H1 (cell line): ENCODE measurements at places on chromosomes 6 and 20.
A peak's percentile ranks its signal among the peaks of the same experiment; 100 is the strongest.

DNA sequence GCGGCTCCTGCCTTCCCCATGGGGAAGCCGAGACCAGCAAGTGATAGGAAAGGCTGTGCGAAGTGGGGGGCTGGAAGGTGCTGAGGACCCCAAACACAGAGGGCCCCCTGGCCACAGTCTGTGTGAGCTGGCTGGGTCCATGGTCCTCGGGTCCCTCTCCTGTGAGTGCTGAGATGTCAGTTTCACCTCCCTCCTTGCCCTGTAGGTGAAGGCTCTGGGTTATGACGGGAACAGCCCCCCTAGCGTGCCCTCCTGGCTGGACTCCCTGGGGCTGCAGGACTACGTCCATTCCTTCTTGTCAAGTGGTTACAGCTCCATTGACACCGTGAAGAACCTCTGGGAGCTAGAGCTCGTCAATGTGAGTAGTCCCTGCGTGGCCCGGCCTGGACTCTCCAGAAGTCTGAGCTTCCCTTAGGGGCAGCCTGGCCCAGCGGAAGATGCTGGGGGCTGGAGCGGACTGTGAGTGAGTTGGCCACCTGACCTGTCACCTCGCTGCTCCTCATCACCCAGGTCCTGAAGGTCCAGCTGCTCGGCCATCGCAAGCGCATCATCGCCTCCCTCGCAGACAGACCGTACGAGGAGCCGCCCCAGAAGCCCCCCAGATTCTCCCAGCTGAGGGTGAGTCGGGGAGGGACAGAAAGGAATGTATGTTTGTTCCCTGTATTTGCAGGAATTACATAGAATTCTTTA is 61.7 kb downstream of the TCP11 start:
- no peak for DNase-seq

DNA sequence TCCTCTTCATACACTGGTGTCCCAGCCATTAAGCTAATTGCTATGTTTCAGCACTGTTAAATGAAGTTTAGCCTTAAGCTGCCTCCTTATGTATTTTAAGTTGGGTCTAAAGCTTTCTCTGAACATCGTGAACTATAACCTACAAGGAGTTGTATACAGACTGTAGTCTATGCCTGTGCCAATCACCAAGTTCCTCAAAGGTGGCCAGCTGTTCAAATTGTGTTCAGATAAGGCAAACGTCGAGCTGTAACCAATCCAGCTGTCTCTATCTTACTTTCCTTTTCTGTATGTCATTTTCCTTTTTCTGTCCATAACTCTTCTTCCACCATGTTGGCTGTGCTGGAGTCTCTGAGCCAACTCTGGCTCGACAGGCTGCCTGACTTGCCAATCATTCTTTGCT is 199.6 kb downstream of the OGFRL1 start:
- no peak for DNase-seq

- DNase-seq: no peak
Measured at GRCh38 chr6:109239160-109239559, 143.1 kb downstream of the CD164 start.

GRCh38 chr20:60236613-60237012 is 278.4 kb downstream of the CDH26 start:
- no peak for DNase-seq

DNA sequence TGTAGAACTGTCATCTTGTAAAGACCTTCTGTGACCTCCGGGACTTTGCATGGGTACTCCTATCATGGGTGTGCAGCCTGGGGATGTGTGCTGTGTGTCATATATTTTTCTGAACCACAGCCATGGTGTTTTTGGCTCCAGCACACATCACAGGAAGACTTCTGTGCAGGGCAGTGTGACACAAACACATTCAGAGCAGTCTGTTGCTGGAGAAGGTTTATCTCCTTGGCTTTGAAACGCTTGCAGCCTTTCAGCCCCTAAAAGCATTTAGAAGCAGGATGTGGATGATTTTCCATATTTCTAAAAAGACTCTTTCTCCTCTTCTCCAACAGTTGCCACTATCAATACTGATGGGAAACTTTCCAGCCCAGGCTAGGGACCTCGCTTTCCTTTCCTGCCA is 221.6 kb upstream of the FOXA2 start:
- DNase-seq: no peak

DNA sequence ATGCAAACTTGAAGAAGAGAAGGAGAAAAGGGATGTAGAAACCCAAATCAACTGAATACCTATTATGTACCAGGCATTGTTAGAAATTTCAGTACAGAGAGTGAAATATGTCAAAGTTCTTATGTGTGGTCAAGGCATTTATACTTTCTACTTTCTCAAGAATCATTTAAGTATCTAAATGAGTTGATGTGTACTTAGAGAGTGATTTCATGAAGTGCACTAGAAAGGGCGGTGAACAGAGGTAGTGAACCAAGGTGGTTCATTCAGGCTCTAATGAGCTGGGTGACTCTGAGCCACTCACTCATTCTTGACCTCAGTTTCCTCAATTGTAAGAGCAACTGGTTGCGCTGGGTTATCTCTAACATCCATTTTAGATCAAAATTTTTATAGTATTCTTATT is 3.3 kb downstream of the PDE7B start:
- no peak for DNase-seq

DNA sequence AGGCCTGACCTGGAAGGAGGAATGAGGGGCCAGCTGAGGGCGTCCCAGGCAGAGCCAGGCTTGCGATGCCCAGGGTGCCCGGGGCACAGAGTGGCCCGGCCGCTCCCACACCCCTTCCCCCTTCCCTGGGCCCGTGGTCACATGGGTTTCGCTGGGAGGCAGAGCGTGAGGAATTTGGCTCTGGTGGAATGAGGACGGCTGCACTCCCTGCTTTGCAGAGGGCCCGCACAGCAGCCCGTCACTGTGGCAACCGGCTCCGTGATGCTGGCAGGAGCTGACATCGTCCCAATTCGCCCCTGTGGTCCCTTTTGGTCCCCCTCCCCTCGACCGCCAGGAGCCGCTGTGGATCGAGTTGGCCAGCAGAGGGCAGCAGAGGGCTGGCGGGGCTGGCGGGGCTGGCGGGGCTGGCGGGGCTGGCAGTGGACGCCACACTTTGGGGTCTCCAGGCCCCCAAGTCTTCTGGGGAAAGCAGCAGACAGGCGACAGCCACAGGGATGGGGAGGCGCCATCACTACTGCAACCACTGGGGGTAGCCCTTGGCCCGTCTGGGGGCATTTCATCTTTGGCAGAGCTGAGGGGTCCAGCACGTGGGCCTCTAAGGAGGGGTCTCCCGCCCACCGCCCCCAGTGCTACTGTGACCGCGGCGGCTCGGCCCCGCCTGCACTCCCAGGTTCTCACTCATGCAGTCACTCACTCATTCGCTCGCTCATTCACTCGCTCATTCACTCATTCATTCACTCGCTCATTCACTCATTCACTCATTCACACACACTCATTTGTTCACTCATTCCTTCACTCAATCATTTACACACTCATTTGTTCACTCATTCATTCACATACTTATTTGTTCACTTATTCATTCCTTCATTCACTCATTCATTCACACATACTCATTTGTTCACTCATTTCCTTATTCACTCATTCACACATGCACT is 49.7 kb upstream of the BHLHE23 start:
- DNase-seq: no peak

- no peak for DNase-seq
Measured at GRCh38 chr6:113047148-113047547, 700.0 kb downstream of the RFPL4B start.

DNA sequence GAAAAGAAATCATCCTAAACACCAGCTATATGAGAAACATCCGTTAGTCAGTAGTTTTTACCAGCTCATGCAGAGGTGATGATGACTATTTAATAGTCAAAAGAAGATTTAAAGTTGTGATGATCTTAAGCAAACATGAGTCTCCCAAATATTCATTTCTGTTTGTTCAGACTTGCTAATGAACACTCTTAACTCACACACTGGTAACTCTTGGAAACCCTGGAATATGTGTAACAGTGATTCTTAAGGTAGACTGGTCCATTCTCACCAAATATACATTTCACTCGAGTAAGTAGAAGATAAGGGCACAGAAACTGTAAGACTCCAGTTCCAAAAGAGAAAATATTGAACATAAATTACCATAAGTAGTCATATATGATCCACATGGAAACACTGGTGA is 29.1 kb downstream of the RSPO3 start:
- DNase-seq: no peak

DNA sequence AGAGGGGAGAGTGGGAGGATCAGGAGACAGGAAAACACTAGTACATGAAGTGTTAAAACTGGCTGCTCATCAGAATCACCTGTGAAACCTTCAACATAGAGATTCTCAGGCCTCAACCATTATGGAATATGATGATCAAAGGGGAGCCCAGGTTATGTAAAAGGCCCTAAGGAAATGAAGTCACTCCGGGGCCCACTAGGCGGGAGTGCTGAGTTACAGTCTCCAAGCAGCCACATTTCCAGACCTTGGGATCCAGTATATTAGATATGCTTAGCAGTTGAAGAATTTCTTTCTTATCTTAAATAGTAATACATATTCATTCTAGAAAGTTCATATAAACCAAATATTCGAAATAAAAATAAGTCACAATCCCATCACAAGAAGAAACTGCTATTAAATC is 476.3 kb downstream of the PRKN start:
- peak; percentile 3 for DNase-seq

DNA sequence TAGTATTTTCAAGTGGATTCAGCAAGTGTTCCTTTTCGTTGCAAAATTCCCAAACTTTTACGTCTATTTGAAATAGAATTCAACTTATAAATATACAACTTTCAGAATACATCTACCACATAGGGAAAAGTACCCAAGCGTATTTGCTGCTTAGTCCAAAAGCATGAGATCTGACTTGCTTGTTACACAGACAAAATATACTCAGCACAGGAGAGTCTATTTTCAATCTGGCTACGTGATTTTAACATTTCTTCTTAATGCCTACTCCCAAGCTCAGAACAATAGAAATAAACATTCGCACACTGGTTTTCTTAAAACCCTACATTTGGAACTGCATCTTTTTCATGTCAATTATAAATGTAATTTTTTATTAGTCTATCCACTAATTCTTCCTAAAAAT is 672 bp downstream of the PKHD1 start:
- DNase-seq: no peak

DNA sequence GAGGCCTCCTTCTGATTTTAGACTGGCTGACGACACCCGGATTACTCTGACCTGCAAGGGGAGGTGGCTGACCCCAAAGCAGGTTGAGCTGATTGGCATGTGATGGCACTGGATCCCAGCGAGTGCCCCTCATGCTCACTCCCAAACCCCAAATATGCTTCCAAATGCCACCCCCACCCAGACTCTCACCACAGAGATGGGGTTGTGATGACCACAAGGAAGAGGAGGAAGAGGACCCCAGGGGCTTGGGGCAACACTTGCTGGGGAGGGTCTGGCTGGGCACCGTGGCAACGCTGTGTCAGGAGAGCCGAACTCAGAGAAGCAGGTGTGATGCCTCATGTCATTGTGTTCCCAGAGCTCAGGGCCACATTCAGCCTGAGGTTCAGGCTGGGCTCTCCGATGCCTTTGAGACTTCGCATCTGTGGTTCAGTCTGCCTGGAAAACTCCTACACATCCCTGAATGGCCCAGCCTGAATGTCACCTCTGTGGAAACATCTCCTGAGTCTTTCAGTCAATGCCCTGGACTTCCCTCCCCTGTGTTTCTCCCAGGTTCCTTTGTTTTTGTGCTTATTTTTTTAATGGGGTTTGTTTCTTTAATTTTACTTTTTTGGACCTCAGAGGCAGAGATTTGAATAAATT is 169.1 kb upstream of the PMEPA1 start:
- DNase-seq: no peak

DNA sequence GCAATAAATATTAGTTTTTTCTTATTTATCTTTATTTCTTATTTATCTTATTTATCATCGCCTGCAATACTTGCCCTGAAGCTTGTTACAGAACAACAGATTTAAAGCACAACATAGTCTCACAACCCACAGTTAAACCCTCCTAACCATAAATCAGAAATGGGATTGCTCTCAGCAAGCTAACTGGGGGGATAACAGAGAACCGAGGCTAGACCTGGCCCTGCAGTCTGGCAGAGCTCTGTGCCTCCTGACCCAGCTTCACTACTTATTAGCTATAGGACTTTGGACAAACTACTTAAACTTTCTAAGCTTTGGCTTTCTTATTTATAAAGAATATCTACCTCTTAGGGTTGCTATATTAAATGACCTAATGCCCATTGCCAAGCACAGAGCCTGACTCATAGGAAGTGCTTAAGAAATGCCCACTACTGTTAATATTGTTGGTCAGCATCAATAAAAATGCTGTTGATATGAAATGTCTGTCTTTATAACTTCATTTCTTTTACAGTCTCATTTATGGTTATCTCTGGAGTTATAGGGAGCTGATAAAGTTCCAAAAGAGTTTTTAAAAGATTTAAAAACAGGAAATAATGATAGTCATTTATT is 87.9 kb upstream of the BEND6 start:
- DNase-seq: no peak

DNA sequence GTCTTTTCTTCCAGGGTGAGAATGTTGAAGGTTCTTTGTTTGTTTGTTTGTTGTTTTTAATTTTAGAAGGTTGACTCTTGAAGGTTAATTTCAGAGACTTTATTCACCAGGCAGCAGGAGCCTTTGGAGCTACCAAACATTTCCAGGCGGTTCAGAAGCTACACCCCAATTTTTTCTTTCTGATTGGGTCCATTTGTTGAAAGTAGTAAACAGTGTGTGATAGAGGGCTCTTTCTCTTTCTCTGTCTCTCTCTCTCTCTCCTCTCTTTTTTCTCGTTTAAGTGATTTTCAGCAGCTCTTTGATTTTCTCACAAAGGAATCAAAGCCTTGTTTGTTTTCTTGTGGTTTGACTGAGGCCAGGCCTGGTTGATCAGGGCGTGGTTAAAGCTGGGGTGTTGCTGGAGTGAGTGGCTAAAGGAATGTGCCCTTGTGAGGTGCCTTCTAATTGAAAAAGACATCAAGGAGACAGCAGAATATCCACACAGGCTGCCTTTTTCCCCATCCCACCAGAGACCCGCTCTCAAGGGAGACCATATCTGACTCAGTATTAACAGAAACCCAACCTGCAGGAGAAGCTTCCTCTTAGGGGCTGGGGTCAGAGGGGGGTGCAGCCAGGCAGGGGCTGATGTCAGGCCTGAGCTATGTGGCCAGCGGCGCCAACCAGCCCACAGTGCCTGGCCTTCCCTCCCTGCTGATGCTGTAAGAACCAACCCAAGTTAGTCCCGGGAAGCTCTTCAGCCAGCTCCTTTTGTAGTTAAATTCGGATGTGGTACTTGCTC is 40.4 kb upstream of the NAA20 start:
- peak; percentile 50 for DNase-seq

DNA sequence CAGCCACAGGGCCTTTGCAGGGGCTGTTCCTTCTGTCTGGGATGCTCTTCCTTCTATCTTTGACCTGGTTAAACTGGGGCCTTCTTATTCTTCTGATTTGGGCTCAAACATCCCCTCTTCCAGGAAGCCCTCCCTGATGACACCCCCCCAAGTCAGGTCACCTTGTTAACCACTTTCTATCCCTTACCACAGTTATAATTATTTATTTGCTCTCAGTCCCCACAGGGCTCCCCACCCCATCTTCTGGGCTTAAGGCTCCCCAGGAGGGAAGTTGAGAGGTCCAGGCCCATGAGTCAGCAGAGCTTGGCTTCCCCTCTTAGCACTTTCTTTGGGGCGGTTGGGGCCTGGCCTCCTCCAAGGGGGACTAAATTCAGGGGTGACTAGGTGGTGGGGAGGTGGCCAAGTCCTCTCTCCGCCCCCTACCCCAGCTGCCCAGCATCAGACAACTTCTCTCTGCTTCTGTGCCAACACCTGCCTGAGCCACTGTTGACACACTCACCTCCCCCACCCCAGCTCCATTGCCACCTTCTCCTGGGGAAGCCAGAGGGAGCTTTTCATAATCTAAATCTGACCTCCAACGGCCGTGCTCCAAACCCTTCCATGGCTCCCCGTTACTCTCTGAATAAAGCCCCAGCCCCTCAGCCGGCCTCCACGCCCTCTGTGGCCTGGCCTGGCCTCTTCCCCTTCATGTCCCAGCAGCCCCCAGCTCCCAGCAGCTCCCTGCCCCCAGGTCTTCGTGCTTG is 70.0 kb downstream of the CEBPB start:
- DNase-seq: no peak
